Left renal cortex interstitium (tissue), 4 donors: ENCODE measurements at places on chromosomes 1 and 21. TPM values are rescaled to one million over a fixed set of nuclear protein-coding genes. Genes with fewer than 3 reads are reported as not detected.

DNA sequence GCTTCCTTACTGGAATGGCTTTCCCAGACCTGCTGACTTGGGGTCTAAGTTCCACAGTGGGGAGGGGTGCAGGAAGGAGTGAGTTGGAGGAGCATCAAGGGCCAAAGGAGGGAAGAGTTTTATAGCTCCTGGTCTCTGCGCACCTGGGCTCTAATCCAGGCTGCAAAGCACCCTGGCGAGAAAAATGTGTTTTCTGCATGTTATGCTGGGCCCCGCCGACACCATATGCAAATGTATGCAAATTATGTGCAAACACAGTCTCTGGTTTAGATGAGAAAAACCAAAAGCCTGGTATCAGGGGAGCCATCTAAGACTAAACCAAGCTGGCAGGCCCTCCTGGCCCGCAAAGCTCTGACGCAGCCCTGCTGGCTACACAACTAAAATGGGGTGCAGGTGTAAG lies 95.0 kb downstream of the VWA5B1 start:
- DNase-seq, result no peak

DNA sequence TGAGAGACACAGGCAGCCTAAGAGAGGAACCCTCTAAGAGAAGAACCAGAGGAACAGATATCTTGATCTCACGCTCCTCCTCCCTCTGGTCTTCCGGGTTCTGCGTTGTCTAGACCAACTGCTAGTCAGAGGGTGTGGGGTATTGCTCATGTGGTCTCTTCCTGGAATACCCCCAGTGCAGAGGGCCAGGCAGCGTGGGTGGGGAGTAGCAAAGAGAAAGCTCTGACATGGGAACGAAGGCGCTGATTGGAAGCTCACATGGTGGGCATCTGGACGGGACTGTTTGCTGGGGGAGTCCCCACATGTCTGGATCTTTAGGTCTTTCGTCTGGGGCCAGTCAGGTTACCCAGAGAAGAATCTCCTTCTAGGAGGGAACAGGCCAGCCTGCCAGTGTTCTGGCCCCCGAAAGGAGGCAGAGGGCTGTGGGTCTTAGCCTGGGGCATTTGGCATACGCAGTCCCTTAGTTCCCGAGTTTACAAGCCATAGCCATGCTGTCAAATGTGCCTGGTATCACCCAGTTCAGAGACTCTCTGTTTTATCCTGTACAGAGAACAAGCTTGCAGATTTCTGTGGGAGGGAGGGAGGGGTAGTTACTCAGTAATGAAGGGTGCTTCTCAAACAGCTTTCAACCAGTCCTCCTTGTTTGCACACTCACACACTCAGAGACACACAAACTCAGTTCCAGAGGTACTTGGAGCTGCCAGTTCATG lies 18.3 kb upstream of the IL6R start:
- no peak for DNase-seq

DNA sequence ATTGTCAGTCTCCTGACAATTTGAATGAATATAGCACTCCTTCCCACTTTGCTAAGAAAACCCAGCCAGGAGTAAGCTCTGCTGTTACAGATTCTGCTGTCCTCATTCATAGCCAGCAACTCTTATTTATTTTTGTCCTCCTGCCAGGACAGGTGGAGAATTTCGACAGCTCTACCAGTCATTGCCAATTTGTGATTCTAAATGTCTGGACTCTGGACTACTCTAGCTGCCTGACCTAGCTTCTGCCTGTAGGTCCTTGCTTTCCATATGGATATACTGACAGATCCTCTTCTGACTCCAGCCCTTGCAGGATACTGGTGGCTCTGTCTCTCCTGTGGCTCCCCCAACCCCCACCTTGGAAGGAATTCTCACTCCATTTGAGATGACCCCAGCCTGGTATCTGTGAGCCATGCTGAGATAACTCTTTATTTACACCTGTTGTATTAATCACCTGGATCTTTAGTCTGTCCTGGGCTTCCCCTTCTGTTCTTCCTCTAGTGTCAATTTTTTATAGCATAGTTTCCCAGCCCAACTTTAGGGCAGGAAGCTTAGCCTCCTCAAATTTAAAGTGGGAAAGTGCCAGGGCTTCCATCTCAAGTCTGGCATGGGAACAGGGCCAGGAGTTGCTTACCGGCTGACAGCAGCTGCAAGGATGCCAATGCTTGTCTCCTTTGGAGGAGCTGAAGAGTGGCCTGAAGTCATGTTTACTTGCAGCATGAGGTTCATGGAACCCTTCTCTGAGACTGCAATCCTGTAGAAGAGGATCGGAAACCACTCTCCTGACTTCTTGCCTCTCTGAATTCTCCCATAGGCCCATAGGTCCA lies 6.7 kb downstream of the PM20D1 start:
- no peak for DNase-seq

The MPL gene
- 1.2 TPM for polyA plus RNA-seq

The SH2D1B gene
- 0.40 TPM for polyA plus RNA-seq

DNA sequence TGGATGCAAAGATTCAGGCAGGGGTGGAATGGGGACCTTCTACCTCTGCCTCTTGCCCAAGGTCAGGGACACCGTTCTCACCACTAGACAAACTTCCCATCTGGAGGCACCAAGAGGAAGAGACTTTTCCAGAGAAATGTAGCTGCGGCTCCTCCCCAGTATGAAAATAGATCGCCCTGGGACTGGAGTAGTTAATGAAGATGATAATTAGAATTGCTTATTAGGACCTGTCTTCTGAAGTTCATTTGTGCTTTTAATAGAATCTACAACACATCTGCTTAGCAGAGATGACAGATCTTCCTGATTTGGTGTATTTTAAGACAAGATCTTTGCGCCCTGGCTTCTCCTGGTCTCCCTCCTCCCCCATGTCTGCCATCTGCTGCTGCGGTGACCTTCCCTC lies 266.6 kb downstream of the KAZN start:
- DNase-seq, result no peak

The LRRC53 gene
- polyA plus RNA-seq, result not detected

DNA sequence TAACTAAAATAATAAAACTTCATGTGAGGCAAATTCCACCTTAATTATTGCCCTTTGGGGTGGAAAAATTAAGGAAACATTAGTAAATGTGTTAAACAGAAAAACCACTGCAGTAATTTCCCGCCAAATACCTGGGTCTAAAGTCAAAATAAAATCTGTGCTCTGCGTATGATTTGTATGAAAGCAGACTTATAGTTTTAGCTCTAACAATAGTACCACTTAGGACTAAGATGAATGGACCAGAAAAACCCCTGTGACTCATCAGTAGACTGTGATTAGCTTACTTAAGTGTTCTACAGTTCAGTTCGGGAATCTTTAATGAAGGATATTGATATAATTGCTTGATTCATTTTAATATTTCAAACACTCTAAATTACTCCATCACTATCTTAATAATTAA lies 23.3 kb upstream of the C1orf105 start:
- DNase-seq, result no peak

DNA sequence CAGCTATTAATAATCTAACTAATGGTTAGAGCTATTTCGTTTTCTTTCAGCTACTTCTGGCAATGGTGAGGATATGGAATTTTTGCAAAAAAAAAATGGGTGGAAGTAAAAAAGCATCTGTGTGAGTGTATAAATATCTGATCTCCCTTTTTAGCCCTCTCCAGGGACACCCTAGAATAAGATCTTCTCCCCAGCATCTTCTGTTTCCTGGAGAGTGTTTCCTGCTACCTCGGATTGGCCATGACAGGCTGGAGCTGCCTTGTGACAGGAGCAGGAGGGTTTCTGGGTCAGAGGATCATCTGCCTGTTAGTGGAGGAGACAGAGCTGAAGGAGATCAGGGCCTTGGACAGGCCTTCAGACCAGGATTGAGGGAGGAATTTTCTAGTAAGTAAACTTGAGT lies 23.8 kb downstream of the HSD3B2 start:
- DNase-seq, result no peak

The E2F2 gene
- 4.2 TPM for polyA plus RNA-seq

The ITLN1 gene
- 2.8 TPM for polyA plus RNA-seq

The TNFRSF9 gene
- polyA plus RNA-seq, result 0.14 TPM

The FCRL6 gene
- 0.35 TPM for polyA plus RNA-seq
